Renal cortex interstitium (tissue), 15 donors: ENCODE measurements at places on chromosomes 1 and 21.

DNA sequence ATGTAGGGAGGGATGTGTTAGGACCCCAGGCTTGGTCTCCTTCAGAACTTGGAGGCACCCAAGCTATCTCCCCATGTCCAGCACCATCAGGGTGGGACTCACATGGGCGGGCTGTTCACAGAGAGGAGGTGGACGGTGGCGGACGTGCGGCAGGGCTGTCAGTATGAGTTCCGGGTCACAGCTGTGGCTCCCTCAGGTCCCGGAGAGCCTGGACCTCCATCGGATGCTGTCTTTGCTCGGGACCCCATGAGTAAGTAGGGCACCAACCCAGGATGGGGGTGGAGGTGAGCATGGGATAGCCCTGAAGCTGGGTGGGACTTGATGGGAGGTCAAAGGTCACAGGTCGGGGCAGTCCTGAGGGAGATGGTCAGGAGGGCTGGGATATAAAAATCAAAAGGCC is 27.8 kb downstream of the IGFN1 start:
- no peak for DNase-seq

DNA sequence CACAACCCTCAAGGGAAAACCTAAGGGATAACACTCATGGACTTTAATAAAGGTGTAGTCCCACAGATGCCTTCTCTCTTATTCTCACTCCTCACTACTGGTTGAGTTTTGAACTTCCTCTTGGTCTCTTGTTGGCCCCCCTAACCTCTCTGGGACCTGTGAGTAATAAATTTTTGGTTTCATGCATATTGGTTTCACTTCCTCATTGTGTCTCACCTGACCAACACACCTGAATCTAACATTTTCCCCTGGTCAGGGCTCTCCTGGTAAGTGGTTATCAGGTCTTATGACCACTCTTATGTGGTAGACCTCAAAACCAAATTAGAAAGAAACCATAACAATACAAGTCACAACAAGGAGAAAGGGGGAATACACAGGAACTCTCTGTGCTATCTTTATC is 60.5 kb upstream of the PRMT6 start:
- DNase-seq, result no peak

DNA sequence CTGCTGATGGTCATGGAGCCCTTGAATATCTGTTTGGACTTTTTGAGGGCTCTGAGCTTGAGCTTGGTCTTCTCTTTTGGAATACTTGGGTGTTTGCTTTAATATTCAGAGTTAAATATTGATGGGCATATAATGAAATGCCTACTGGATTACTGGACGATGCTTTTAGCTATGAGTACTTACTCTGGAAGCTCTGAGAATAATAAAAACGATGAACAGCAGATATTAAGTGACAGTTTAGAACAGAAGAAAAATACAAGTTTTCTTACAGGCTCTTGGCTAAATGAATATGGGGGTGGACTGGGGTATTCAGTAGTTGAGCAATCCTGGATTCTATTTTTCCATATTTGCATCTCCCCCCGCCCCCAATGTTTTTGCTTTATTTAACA is 20.7 kb downstream of the GALNT2 start:
- DNase-seq, result no peak

- DNase-seq, result no peak
These were observed 51.4 kb downstream of the DISC1 start for GRCh38 chr1:231678011-231678432.

- no peak for DNase-seq
These were observed 56.4 kb downstream of the ETS2 start for GRCh38 chr21:38861989-38862683.

- no peak for DNase-seq
These were observed 19.1 kb upstream of the HMGCS2 start for GRCh38 chr1:119787776-119788175.

- DNase-seq, result no peak
These were observed 13.7 kb upstream of the MEX3A start for GRCh38 chr1:156095906-156096508.

DNA sequence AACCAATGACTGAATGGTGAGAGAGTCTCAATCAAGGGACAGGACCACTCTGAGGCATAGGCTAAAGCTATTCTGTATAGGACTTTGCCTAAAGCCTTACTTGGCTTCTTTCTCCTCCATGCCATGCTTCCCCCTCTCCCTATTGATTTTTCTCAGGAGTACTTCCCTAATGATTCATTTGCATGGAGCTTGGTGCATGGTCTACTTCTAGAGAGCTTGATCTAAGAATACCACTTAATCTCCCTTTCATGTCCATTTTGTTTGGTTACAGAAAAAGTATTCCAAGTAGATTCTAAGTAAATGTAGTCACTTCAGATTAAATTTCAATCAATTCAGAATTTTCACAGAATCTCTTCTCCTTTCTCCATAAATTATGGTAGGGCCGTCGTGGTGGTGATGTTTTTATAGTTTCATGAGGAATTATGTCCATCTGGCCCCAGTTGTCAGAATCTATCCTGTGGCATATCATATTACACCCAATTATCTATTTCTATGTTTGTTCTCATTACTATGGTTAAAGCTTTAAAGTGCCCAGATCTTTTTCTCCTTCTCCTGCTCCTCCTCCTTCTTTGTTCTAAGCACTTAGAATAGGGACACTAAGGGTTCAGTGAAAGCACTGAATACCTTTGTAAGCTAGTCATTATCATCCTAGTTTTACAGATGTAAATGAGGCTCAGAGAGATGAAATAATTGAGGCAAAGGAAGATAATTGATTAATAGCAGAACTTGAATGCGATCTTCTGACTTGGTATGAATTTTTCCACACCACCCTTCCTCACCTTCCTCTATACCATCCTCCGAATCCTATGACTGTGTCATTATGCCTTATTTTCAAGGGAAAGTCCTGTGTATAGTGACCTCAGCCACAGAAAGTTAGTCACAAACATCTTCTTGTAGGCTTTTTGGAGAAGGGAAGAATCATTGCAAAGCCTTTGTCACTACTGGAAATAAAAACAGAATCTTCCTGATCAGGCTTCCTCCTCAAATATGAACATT is 85.6 kb upstream of the ZRANB2 start:
- DNase-seq, result no peak

GRCh38 chr1:49086327-49086726 is 309.6 kb upstream of the BEND5 start:
- DNase-seq, result no peak
